ENCODE measurements at places on chromosomes 12 and 14. TPM values are rescaled to one million over a fixed set of nuclear protein-coding genes. Genes with fewer than 3 reads are reported as not detected.

DNA sequence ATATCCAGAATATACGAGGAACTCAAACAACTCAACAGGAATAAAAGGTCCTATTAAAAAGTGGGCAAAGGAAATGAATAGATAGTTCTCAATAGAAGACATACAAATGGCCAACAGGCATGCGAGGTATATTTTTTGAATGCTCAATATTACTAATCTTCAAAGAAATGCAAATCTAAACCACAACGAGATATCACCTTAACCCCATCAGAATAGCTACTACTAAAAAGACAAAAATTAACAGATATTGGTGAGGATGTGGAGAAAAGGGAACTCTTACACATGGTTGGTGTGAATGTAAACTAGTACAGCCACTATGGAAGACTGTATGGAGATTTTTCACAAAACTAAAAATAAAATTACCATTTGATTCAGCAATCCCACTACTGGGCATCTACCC lies 99.2 kb downstream of the TMEM260 start:
- no peak for DNase-seq

DNA sequence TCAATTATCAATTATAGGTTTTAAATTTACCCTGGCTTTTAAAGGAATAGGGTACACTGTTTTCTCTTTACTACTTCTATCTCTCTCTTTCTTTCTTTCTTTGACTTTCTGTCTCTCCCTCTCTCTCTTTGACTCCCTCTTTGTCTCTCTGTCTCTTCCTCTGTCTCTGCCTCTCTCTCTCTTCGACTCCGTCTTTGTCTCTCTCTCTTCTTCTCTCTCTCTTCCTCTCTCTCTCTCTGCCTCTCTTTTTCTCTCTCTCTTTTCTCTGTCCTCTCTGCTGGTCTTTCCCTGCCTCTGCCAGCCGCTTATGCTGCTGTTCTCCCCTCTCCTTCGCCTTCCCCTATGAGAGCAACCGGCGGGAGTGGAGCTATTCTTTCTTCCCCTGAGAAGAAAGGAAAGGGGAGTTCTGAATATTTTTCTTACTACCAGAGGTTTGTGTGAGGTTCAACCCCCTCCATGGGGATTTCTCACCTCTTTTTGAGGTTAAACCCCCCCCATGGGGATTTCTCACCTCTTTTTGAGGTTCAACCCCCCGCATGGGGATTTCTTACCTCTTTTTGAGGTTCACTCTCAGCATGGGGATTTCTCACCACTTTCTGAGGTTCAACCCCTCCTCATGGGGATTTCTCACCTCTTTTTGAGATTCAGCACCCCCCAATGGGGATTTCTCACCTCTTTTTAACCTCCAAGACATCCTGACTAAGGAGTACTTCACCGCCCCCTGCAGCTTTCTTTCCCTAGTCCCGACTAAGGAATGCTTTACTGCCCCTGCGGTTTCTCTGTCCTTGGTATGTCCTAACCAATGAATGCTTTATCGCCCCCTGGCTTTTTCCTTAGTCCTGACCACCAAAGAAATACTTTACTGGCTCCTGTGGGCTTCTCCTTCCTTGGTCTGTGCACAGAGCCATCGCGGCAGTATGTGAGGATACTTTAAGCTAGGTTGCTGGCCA lies 27.4 kb upstream of the DDHD1 start:
- no peak for DNase-seq

GRCh38 chr12:2354151-2354991 lies 301.6 kb downstream of the CACNA1C start:
- no peak for DNase-seq

DNA sequence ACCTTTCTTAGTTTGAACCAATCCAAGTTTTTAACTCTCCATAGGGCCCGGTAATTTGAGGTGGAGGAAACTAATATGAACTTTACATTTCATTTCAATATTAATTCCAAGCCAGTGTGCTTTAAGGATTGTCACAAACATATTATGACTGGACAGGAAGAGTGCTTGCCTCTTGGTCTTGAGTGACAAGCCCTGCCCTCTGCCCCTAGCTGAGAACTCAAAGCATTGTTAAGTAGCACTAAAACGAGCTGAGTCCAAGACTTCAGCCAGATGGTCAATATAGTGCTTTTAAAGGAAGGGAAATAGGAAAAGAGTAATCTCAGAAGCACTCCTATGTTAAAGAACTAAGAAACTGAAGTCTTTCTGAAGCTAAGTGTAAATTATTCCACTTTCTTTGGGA lies 17.1 kb downstream of the TRMT5 start:
- peak; percentile 40 for DNase-seq

- DNase-seq, result no peak
Measured at GRCh38 chr14:31219169-31219568, 11.6 kb upstream of the HECTD1 start.

- no peak for DNase-seq
Measured at GRCh38 chr12:18468246-18469075, 207.1 kb downstream of the PIK3C2G start.

DNA sequence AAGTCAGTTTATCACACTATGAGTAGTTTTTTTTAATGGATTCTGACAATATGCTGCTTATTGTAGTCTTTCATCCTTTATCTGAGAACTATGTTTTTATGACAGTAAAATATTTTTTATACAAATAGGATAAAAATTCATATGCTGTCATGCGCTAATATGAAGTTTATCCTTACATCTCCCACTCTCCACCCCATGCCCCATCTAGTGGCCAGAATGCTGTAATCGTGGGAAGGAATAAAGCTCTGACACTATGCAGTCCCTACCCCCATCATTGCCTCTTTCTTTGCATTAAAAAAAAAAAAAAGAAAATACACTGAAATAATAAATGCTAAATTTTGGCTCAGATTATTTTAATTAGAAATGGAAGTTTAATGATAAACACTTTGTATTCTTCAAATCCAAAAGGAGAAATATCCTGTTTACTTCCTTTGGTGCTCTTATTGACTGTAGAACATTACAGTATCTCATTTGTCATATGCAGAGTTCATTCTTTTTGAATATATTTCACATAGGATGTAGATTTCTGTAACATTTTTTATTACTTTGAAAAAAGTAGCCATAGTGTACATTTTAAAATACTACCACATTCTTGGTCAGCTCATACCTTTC lies 145.9 kb upstream of the SLCO1C1 start:
- DNase-seq, result peak; percentile 22

DNA sequence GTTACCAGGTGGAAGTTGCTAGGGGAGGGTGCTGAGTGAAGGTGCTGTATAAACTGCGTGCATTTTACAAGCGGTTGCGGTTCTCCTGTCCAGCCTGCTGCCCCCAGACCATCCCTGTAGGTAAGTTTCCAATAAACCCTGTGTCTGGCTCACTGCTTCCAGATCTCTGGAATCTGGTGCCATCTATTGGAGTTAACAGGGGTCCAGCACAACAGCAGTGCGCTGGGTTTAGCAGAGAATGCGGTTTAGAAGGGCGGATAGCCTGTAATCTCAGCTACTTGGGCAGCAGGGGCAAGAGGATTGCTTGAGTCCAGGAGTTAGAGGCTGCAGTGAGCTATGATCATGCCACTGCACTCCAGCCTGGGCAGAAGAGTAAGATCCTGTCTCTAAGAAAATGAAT lies 4.9 kb downstream of the AACS start:
- no peak for DNase-seq

DNA sequence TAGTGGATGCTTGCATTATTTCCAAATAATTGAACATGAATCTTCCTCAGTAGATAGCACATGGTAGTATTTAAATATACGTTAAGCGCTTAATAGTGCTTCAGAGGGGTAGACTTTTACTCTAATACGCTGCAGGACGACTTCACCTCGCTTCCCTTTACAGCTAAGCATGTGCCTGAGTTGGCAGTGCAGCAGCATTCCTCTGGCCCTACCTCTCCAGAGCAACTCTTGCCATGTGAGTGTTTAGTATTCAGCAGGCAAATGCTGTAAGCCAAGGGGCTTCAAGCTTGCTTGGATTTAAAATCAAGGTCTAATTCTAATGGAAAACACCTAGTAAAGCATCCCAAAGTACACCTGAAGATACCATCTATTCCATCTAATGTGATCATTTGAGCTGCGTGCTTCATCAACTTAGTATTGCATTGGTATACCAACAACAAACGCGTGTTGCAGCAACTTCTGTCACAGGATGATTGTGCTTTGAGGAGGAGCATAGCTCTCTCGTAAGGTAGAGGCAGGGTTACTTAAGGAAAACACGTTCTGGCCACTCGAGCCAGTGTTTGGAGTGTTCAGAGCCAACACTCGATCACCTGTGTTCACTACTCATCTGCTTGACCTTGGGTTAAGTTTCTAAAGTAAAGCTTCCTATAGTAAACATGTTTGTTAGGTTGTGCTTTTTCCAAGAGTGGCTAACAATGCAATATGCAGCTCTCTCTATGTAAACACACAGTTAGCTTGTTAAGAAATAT lies 60.6 kb downstream of the PIWIL1 start:
- no peak for DNase-seq

- no peak for DNase-seq
Measured at GRCh38 chr14:81367563-81367962, 32.6 kb downstream of the STON2 start.

DNA sequence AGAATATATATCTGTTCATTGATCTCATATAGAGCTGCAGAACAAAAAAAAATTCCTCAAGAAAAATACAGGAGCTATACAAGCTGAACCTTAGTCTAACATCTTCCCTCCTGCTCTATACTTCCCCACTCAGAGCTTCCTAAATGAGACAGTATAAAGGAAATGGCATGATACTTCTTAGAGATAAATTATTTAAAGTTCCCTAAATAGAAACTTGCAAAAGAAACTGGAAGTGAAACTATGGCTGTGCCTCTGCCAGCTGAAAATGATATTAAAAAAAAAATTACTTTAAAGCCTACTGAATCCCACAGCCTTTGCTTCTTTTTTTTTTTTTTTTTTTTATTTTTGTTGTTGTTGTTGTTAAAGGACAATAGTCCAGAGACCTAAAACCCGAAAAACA lies 11.6 kb upstream of the NEK9 start:
- no peak for DNase-seq

GRCh38 chr12:12726555-12727093 lies 9.5 kb downstream of the CDKN1B start:
- DNase-seq, result peak; percentile 43

- DNase-seq, result no peak
Measured at GRCh38 chr12:88383405-88383804, 196.9 kb downstream of the KITLG start.

DNA sequence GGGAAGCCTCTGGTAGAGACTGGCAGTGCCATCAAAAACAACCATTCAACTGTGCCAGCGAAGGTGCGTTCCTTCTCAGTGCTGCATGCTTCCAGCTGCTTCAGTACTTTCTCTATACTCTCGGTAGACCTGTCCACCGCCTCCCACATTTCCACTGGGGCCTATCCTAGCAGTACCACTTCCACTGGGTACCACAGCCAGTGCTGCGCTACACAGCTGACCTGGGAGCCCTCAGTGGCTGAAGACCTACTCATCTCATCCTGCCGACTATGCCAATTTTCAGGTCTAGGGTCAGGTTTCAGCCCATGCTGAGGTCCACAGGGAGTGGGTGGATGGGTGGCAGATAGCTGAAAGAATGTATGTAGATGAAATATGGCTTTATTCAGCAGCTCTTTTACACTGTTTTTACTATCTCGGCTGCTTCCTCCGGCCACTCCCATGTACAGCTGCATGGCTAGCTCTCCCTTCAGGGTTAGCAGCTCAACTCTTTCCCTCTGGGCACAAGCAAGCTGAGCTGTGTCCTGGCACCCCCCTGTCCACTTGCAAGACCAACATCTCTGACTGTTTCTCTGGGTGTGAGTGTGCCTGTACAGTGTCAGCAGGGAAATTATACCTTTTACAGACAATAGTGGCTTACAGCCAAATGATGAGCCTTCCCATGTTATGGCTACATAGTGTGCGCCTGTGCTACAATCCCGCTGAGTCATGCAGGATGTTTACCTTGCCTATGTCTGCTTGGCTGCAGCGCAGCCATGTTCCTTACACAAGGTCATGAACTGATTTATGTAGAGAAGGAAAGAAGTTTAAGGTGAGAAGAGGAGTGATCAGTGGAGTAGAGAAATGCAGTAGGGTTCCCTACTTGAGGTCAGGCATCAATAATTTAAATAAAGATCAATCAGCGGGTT lies 125.7 kb upstream of the DDHD1 start:
- DNase-seq, result peak; percentile 3

GRCh38 chr12:31835276-31835882 lies 106.6 kb upstream of the AMN1 start:
- DNase-seq, result no peak

GRCh38 chr12:40827683-40828592 lies 135.7 kb downstream of the CNTN1 start:
- DNase-seq, result no peak

- DNase-seq, result no peak
Measured at GRCh38 chr12:27293463-27293862, 39.2 kb upstream of the BMAL2 start.

DNA sequence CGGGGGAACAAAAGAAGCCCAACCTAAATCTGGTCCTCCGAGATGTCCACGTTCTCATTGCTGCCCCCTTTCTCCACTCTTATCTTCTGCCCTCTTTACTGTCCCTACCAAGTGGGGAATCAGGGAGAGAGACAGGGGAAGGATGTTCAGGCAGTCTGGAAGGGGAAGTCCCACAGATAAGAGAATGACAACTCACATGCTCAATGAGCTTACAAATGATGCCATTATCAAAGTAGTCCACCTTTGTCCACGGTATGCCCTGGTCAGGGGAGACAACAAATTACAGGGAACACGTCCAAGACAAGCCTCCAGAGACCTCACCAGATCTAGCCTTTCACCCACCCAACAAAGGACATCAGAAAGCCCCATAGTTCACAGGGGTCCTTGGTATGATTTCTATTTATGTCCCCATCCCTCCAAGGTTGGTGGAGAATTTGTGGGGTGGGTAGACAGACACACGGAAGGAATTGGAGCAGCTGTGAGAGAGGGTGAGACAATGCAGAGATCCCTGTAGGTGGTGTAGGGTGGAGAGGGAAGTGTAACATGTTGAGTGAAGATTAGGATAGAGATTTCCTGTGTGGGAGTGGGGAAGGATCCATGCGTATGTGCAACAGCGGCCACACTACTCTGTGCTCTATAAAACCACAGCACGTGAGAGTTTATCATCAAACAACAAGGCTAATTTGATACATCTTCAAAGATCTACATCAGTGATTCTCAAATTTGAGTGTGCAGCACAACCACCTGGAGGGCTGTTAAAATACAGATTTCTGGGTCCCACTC lies 10.7 kb downstream of the MYO1A start:
- no peak for DNase-seq

DNA sequence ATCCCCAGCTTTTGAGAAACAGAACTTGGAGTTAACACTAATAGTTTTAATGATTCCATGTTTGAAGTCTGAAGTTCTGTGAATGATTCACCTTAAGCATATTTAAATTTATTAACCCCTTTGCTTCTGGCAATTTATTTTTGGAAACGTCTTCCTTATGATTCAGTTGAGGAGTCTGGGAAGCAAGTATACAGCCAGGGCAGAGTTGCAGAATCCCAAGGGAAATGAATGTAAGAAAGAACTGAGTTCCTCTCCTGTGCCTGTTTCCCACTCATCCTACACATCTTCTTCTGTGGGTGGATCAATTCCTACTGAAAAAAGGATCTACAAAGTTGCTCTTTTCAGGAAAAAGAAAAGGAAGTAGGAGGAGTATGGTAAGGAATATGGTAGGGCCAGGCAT lies 108.2 kb upstream of the CCDC91 start:
- no peak for DNase-seq

Gene PKP2
- total RNA-seq, result 13.8 TPM

Gene RND1
- 1.4 TPM for total RNA-seq

Gene KRT73
- not detected for total RNA-seq

Gene PDE3A
- 48.4 TPM for total RNA-seq

Gene LGMN
- 74.0 TPM for total RNA-seq
